GM20000 (cell line): ENCODE measurements at places on chromosomes 16 and 17.

DNA sequence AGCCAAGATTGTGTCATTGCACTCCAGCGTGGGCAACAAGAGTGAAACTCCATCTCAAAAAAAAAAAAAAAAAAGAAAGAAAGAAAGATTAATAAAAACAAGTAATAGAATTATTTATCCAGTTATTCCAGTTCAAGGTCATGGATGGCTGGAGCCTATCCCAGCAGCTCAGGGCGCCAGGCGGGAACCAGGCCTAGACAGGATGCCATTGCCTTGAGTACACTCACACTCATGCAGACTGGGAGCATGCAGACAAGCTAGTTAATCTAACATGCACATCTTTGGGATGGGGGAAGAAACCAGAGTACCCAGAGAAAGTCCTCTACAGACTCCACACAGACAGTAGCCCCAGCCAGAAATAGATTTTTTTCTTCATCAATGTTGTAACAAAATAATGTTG, 17.9 kb downstream of the PDP2 start:
- DNase-seq = no peak

DNA sequence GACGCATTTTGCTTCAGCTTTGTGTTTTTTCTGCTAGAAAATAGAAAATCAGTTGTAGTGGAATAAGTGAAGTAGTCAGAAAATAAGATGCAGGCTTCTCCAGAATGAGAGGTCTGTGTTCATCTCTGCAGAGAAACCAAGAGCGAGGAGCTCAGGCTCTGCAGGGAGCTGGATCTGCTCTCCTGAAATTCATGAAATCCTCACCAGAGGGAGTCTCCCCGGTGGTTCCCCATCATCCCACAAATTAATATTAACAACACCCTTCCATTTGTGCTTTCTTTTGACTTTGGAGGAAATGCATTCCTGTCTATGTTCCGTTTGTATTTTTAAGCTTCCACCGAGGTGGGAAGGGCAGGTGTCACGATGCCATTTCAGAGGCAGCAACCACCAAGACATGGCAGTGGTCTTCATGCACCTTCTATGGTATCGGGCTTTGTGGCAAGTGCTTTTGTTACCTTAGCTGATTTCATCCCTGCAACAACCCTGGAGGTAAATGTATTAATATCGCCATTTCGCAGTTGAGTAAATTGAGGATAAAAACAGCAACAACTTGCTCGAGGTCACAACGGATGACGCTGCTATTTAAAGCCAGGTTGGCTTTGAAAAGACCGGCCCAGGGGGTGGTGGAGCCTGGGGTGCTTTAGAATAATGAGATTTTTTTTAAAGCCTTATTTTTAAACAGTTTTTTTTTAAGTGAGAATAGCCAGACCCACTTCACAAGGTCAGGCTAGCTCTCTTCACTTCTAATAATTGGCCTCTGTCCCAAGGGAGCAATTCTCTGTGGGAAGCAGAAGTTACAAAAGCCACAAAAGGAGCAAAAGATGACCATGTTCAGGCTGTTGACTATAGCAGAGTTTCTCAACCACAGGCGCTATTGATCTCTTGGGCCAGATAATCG, 367.6 kb upstream of the ERCC4 start:
- no peak for DNase-seq

DNA sequence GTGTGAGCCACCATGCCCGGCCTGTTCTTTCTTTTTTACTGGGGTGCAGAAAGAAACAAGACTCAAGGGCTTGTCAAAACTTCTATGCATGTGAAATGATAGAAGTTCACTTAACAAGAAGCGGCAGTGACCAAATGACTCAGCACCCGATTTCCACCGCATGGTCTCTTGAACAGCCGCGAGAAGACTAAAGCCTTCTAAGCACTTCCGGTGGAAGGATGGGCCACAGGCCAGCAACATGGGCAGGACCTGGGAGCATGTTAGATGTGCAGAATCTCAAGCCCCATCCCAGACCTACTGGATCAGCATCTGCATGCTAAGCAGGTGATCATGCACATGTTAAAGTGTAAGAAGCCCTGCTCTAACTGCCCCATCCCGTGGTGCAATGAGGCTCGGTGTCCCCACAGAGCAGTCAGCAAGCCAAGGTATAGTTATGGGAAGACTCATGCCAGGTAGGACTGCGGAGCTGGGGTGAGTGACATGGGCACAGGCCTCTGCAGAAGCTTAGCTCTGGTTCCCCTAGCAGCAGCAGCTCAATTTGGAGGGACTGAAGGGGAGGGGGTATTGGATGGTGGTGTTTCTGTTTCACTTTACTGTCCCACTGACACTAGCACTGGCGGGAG, 88.5 kb upstream of the HNF1B start:
- peak; percentile 65 for DNase-seq

- DNase-seq = peak; percentile 83
Observed at GRCh38 chr16:30377812-30378235, 3.2 kb downstream of the MYL11 start.

GRCh38 chr17:51240275-51240674, 19.6 kb downstream of the MBTD1 start:
- no peak for DNase-seq

DNA sequence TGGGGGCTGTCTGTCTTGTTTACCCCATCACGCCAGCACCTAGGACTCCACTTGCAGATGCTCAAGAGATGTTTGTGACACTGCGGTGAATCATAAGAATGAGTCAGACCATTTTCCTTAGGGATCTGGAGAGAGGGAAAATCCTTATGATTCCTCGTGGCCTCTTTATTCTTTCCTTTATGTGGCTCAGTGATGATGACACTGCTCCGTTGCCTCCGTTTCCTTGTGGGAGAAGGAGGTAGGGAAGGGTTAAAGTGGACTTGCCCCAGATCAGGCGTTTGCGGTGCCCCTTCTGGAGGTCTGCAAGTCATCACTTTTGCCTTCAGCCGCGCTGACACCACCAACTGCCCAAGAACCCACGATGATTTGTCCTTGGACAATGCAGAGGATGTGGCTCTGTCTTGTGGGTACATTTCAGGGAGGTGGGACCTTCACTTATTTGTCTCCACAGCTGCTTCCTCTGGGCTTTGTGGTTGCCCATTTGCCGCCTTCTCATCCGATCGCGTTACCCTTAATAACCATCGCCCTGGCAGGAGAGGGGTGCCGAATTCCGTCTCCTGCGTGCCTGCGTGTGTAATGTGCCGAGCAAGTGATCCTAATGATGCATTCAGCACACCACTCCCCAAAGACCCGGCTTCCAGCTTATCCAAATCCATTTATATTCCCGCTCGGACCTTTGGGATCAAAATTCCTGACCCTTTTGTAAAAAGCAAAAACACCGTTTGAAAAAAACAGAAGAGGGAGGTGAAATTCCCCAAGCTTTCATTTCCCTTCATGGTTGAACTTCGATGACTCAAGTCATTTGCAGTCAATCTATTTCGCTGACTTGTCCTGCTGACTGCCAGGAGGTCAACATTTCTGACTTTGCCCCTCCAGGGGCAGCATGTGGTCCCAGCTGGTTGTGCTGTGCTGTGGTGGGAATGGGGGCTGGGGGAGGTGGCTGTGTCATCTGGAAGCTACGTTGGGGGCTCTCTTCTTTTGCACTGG, 87.2 kb upstream of the IRX3 start:
- DNase-seq = no peak

DNA sequence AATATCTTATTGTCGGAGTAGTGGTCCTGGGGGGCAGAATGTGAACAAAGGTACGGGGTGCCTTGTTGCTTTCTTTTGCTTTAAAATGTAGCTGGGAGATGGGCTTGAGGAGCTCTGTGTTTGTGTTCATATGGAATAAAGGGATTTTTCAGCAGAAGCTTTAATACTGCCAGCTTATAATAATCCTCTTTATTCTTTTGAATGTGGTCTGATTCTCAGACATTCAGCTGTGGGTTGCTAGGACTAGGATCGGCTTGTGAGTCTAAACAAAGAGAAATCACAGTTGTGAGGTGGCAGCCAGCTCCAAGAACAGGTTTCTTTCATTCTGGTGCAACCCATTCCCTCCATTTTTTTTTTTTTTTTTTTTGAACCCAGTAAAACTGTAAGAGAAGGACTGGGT, 7.2 kb downstream of the MRPL58 start:
- no peak for DNase-seq

GRCh38 chr17:48544349-48545021, 424 bp downstream of the HOXB2 start:
- peak; percentile 73 for DNase-seq
